Breast epithelium (tissue), 4 donors: ENCODE measurements at places on chromosomes 1 and 21. TPM values are rescaled to one million over a fixed set of nuclear protein-coding genes. Genes with fewer than 3 reads are reported as not detected.

- H3K4me1 ChIP-seq: no peaks in the 10 kb centered on the region
- no peaks in the 10 kb centered on the region for H3K36me3 ChIP-seq
Observed at GRCh38 chr1:29736582-29737188, 500.4 kb downstream of the PTPRU start.

Gene LGR6
- 2.6 TPM for total RNA-seq

GRCh38 chr1:94503153-94503552 is 38.4 kb downstream of the F3 start:
- H3K4me3 ChIP-seq: no peak overlapping the region
- no peaks in the 10 kb centered on the region for H3K4me1 ChIP-seq
- H3K36me3 ChIP-seq: peaks cover 3% of the 10 kb centered on the region
- H3K27me3 ChIP-seq: no peaks in the 10 kb centered on the region
- DNase-seq: no peak

Gene VCAM1
- total RNA-seq: 8.5 TPM

- H3K27me3 ChIP-seq: no peaks in the 10 kb centered on the region
- no peak overlapping the region for H3K27ac ChIP-seq
Observed at GRCh38 chr1:223106856-223107255, 36.2 kb downstream of the TLR5 start.

- no peak overlapping the region for H3K27ac ChIP-seq
- H3K4me1 ChIP-seq: no peaks in the 10 kb centered on the region
- no peak overlapping the region for H3K4me3 ChIP-seq
- no peaks in the 10 kb centered on the region for H3K27me3 ChIP-seq
- no peak for DNase-seq
Observed at GRCh38 chr21:17679002-17679600, 66.4 kb upstream of the BTG3 start.

Gene ERICH3
- 2.0 TPM for total RNA-seq

DNA sequence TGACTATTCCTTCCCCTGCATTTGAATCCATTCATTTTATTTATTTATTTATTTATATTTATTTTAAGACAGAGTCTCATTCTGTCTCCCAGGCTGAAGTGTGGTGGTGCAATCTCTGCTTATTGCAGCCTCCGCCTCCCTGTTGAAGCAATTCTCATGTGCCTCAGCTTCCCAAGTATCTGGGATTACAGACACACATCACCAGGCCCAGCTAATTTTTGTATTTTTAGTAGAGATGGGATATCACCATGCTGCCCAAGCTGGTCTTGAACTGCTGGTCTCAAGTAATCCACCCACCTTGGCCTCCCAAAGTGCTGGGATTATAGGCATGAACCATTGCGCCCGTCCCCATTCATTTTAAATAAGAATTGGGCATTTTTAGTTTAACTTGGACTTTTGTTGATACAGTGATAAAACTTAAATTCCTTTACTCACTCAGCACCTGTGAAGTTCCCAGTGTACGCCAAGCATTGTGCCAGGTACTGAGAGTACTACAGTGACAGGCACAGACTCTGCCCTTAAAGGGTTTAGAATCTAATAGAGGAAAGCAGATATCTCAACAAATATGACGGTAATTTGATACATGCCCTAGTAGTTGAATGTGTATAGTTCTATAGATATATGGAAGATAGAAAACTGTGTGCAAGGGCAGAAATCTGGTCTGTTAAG is 90.5 kb downstream of the PTPRC start:
- H3K36me3 ChIP-seq: no peaks in the 10 kb centered on the region
- H3K27ac ChIP-seq: no peak overlapping the region
- DNase-seq: no peak
- H3K27me3 ChIP-seq: no peaks in the 10 kb centered on the region
- no peaks in the 10 kb centered on the region for H3K4me1 ChIP-seq
- no peak overlapping the region for H3K4me3 ChIP-seq

Gene DIO1
- total RNA-seq: not detected
